ENCODE measurements at places on chromosomes 11 and 22. TPM values are rescaled to one million over a fixed set of nuclear protein-coding genes. Genes with fewer than 3 reads are reported as not detected.
A peak's percentile ranks its signal among the peaks of the same experiment; 100 is the strongest.

Gene SLC5A12
- 4.2 TPM for total RNA-seq

Gene CYP2D6
- 4.0 TPM for total RNA-seq

Gene DLG2
- total RNA-seq = 1.8 TPM

Gene DDI1
- 0.38 TPM for total RNA-seq

Gene HEPACAM
- total RNA-seq = 0.05 TPM

Gene CFAP68
- 31.9 TPM for total RNA-seq

Gene DEPDC7
- 4.5 TPM for total RNA-seq

Gene YPEL1
- total RNA-seq = 14.8 TPM

Gene KDELR3
- 4.0 TPM for total RNA-seq

Gene HEPHL1
- 0.14 TPM for total RNA-seq

- peak; percentile 49 for ATAC-seq
Observed at GRCh38 chr11:71325418-71326327, 73.3 kb upstream of the SHANK2 start.

GRCh38 chr11:9710852-9711251, 47.0 kb downstream of the SWAP70 start:
- ATAC-seq = no peak

DNA sequence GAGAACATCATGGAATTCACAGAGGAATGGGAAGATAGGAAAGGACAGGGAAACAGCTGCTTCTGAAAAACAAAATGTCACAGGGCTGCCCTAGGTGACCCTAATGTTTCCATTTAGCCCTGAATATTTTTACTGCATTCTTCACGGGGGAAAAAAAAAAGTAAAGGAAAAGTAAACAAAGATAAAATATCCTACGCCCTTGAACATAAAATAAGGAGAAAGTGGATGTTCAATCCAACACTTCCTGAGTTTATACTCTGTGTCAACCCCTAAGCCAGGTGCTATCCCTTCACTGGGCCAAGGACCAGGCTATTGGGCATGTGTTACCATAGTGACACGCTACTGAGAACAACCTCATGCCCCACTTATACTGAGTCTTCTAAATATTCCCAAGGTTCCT, 84.7 kb downstream of the FAM76B start:
- ATAC-seq = no peak

DNA sequence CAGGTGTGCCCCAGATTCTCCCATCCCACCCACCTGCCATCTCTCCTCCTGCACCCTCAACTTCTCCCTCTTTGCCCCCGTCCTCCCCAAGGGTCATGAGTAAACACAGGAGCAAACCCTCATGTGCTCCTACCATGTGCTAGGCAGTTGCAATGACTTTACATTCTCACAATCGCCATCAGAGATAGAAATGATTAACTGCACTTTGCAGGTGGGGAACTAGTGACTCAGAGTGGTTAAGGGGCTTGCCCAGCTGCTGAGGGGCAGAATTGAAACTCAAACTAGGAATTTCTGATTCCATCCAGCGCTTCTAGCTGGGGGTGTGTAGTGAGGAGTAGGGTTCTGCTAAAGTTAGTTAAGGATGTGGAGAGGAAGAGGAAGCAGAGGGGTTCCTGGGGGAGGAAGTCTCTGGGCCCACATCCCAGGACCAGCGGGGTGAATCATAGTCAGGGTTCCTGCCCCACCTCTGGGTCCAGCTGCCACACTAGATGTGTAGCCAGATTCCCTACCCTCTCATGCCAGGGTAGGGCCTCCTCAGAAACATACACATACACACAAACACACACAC, 16.0 kb upstream of the PRG2 start:
- no peak for ATAC-seq

GRCh38 chr11:113168354-113169342, 145.7 kb upstream of the TTC12 start:
- peak; percentile 62 for ATAC-seq

- ATAC-seq = no peak
Observed at GRCh38 chr11:118312328-118312727, 7.8 kb downstream of the CD3E start.

GRCh38 chr11:113796663-113797259, 17.2 kb downstream of the CLDN25 start:
- peak; percentile 67 for ATAC-seq

GRCh38 chr22:44702479-44703198, 635 bp downstream of the PRR5 start:
- peak; percentile 20 for ATAC-seq

- ATAC-seq = no peak
Observed at GRCh38 chr11:44805596-44805995, 78.8 kb downstream of the TSPAN18 start.

- ATAC-seq = no peak
Observed at GRCh38 chr11:76067099-76067498, 139.2 kb downstream of the WNT11 start.

DNA sequence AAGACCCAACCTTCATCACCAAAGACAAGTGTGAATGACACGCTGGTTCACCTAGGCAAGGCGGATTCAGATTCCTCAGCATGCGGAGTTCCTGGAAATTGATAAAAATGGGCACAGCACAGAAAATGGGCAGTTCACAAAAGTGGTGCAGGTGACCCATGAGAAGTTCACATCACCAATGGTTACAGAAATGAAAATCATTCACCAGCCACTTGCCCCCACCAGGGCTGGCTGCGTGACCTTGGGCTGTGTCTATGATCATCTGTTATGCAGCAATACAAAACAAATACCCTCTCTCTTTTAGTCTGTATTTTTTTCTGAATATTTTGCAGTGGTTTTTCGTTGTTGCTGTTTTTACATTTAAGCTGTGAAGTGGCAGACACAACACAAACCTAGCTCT, 415.9 kb downstream of the TBC1D22A start:
- no peak for ATAC-seq

DNA sequence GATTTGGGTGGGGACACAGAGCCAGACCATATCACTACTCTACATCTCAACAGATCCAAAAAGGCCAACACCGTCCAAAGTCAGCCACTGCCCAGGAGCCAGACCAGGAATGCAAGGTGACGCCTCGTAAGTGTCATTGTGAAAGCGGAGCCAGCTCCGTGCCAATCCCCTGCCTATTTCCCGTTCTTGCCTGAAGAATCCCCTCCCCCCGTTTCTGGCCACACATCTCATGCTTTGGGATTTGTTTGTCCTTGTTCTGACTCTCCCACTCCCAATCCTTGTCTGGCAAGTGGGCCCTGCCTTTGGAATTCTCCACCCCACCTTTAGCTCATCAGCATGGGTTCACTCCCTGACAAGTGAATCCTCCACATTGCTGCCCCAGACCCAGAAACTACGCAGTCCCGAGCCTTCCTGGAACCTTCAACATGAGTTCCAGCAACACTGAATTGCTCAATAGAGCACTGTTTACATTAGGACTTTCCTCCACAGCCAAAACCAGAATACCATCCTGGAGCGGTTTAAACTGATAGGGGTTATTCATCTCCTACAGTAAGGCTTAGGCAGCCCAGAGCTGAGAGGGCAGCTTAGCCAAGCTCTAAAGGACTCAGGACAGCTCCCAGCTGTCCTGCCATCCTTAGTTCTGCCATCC, 6.0 kb upstream of the SLC35C1 start:
- no peak for ATAC-seq

- no peak for ATAC-seq
Observed at GRCh38 chr11:41413843-41414242, 45.6 kb downstream of the LRRC4C start.

DNA sequence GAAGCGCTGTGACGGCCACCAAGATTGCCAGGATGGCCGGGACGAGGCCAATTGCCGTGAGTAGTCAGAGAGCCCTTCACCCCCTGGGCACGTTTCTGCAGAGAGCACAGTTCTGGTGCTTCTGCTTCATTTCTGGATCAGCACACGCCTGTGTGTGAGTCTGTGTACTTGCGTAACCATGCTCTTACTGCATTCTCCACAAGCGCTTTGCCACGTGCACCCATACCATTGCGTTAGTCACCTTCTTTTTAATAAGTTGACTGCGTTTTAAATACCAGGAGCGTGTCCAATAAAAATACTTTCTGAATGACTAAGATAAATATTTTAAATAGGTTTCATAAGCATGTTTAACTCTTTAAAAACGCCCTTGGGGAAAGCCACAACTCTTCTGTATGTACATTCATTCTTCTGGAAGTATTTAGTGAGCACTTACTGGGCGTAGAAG, 143.0 kb upstream of the SORL1-AS1 start:
- peak; percentile 94 for ATAC-seq

DNA sequence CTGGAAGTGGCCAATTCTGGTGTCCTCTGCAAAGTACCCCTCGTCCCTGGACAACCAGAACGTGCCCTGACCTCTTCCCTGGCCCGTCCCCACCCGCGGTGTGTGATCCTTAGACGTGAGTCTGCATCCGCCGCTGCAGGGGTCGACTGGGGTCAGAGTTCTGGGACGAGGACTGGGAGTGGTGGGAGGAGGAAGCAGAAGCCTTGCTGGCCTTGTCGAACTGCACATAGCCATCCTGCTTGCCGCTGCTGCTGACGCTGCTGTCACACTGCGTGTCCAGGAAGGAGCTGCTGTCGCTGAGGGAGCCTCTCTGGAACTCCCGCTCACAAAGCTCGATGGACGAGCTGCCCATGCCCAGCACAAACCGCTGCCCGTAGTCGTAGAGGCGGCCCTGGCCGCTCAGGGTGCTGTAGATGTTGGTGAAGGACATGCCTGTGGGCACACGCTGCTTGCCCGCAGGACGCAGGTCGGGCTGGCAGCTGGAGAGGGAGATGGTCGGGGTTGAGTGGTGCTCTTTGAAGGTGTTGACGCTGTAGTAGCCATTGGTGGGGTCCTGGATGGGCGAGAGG, 69.1 kb downstream of the ST3GAL4 start:
- no peak for ATAC-seq

GRCh38 chr11:117083011-117083935, 15.0 kb downstream of the SIK3 start:
- ATAC-seq = no peak

- ATAC-seq = no peak
Observed at GRCh38 chr11:130394615-130395014, 33.8 kb downstream of the ADAMTS8 start.

GRCh38 chr11:105164208-105164607, 24.6 kb upstream of the CARD18 start:
- ATAC-seq = no peak

DNA sequence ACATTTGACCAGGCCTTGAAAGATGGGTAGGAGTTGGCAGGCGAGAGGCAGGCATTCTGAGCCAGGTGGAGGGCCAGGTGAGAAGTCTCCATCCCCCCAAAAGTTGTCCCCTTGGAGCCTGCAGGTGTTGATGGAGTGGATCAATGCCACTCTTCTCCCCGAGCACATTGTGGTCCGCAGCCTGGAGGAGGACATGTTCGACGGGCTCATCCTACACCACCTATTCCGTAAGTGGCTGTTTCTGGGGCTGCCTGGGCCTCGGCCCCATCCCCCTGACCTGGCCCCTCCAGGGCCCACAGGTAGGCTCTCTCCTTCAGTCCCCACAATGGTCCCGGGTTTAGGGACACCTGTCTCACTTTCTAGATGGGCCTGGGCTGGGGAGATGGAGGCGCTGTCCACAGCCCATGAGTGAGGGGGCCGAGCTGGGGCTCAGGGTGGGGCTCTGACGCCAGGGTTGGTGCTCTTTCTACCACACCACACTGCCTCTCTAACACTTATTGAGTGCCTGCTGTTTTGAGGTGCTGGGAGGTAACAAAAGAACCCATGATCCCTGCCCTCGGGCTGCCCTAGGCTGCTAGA, 7.0 kb downstream of the PARVG start:
- ATAC-seq = no peak

DNA sequence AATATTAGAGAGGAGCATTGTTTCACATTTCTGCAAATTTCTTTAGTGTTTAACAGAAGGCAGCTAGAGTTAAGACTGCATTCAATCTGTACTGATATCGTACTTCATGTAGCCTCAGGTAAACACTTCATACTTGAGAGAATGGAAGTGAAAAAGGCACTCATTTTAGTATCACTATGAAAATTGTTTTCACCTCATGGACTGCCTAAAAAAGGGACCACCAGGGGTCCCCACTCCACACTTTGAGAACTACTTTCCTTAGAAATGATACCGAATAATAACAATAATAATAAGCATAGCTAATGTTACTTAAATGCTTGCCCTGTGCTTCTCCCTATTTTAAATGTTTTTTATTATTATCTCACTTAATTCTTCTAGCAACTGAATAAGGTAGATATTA, 95.1 kb downstream of the BLID start:
- no peak for ATAC-seq

DNA sequence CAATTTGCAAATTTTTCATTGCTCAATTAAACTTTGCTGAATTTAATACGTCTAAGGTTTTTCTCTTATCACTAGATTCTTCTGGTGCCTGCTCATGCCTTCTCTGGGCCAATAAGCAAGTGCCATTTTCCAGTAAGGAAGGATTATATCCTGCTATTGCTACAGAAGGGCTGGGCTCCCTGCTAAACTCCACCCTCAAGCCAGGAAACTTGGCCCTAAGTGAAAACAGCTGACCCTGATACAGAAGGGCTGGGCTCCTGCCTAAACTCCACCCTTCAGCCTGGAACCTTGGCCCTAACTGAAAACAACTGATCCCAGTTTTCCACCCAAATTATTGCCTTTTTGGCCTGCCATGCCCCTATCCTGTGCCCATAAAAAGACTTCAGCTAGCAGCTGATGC, 385.3 kb downstream of the DYNC2H1 start:
- no peak for ATAC-seq

GRCh38 chr22:38788021-38788816, 5.7 kb downstream of the DNAL4 start:
- ATAC-seq = peak; percentile 71

GRCh38 chr11:76073724-76074123, 132.6 kb downstream of the WNT11 start:
- ATAC-seq = peak; percentile 27

- peak; percentile 99 for ATAC-seq
Observed at GRCh38 chr11:128116885-128117284, 470.5 kb downstream of the ETS1 start.

- ATAC-seq = peak; percentile 94
Observed at GRCh38 chr11:96012086-96012824, 88.3 kb upstream of the MTMR2 start.

DNA sequence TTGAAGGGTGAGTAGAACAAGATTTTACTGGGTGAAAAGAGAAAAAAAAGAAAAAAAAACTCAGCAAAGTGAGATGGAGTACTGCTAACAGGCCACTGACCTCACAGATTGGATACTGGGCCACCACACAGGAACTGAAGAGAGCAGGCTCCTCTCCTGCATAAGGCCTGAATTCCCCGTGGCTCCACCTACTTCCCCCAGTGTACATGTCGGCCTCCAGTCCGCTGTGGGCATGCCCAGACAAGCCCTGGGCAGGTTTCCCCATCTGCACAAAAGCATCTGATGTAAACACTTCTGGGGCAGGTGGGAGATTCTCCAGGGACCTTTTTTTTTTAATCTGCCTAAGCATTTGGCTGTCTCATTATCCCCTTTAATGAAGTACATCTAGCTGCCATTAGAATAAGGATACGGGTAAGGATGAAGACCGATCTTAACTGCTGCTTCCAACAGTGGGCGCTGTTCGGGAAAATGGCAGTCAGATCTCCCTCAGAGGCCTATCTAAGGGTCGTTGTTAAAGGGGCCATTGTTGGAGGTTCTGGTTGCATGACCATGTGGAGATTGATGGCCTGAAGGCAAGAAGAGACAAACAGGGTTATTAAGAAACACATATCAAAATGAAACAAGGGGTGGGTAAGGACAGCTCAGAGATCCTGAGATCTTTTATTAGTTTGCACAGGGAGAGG, 48.5 kb downstream of the MS4A13 start:
- ATAC-seq = no peak

All from motor neuron (in vitro differentiated cells).